Fibroblast of skin of abdomen (primary cell): ENCODE measurements at places on chromosomes 13 and 19.

DNA sequence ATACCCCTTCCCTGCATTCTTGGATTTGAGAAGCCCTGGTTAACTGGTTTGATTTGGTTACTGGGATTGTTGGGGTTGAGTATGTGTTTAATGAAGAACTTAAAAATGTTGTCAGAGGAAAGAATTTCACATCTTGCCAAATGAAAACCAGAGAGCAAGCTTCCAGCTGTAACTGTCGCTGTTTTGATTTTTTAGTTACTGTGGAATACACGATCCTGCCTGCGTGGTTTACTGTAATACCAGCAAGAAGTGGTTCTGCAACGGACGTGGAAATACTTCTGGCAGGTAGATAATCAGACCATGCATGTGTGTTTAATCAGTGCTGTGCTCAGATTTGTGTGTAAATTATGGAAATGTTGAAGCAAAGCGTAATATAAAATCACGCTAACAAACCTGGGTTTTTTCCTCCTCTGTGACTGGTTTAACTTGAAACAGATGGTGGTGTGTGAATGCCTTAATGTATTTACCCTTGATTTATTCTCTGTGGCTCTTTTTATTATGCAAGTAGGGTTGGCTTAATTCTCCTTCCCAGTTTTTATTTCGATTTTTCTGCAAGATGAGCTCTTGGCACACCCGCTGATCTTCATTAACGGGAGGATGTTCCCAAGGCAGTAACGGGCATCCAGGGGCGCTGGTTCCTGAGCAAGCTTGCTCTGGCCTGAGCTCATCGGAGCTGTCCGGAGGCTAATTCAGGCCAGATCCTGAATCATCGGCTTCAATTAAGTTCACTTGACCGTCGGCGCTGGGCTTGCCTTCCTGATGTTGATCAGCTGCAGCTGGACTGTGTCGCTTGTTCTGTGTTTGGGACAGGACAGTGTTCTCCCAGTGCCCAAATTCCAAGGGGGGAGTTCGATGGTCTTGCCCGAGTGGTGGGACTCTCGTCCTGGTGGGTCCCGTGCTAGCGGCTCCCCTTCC, 16.0 kb downstream of the UPF1 start:
- DNase-seq, result peak; percentile 79

DNA sequence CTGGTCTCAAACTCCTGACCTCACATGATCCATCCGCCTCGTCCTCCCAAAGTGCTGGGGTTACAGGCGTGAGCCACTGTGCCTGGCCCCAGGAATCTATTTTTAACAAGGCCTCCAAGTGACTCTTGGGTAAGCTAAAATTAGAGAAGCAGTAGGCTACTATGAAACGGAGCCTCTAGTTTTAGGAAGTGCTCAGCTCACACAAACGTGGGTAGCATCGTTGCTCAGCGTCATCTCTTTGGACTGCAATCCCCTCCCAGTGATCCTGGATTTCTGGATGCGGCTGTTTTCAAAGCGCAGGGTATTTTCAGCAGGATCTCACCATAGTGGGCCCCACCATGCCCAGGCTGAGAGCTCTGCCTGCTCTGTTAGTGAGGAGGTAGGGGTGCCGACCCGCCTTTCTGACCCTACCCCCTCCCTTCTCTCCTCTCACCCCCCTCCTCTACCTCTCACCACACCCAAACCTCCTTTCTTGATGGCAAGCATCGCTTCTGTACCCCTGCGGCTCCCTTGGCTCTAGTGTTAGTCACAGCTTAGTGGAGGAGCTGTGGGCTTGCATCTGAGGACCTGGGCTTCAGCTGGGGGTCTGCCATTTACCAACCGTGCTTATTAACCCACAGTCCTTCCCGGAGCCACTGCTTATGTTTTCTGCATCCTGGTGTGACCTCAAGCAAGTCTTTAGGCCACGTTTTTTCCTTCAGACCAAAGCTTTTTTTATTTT, 34.2 kb downstream of the GJA3 start:
- no peak for DNase-seq

DNA sequence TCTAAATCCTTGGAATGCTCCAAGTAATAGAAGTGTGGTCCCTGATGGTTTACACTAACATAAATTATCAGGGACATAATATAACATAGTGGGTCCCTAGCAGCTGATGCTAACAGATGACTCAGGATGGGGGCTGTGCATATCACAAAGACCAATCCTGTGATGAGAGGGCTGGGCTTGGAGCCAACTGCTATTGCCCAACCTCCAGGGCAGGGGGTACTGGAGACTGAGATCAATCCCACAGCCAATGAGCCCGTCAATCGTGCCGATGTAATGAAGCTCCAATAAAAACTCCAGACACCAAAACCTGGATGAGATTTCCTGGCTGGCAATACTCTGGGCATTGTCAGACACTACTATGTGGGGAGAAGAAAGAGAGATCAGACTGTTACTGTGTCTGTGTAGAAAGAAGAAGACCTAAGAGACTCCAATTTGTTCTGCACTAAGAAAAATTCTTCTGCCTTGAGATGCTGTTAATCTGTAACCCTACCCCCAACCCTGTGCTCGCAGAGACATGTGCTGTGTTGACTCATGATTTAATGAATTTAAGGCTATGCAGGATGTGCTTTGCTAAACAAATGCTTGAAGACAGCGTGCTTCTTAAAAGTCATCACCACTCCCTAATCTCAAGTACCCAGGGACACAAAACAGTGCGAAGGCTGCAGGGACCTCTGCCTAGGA, 33.4 kb downstream of the ABCC4 start:
- peak; percentile 99 for DNase-seq

GRCh38 chr19:3969435-3970312, 1.2 kb downstream of the DAPK3 start:
- DNase-seq, result peak; percentile 88

GRCh38 chr19:14413693-14414181, 5.4 kb downstream of the DDX39A start:
- peak; percentile 45 for DNase-seq

DNA sequence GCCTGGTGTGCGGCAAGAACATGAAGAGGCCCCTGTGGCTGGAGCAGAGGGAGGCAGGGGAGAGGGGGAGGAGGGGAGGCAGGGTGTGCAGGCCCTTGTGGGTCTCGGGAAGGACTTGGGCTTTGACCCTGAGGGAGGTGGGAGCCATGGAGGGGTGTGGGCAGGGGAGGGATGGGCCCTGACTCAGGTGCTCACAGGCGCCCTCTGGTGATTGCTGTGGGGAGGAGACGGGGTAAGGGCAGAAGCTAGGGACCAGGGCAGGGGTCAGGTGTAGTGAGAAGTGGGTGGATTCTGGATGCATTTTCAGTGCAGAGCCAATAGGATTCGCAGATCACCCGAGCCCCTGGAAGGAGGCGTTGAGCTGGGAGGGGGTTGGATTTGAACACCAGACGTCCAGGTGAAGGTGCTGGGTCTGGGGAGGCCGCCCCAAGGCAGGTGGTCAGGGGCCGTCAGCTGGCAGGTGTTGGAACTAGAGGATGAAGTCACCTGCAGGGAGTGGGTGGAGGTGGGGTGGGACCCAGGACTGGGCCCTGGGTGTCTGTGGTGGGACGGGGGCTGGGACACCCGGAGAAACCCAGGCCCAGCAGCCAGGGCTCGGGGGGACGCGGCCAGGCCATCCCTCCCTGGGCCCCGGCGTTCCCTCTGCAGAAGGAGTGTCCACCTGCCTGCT, 185.4 kb downstream of the KDM4B start:
- DNase-seq, result no peak

DNA sequence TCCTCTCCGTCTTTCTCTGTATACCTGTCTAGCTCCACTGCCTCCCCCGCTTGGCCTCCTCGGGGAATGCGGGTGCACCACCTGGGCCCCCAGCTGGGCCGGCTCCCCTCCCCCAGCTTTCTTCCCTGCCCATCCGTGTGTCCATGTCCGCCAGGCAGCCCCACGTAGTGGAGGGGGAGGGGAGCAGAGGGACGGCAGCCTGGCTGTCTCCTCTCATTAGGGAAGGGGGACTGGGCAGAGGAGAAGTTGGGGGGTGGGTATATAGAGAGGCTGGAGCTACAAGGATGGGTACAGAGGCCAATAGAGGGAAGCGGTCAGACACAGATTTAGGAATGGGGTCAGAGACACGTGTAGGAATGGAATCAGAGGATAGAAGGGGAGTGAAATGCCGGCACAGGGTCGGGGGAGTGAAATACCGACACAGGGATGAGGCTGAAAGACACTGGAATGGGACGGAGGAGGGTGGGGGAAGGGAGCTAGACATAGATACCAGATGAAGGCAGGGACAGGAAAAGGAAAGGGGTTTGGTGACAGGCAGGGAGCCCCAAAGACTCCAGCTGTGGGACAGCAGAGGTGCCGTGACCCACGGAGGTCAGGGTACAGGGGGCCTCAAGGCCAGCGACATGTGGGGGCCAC, 2.8 kb downstream of the NECTIN2 start:
- DNase-seq, result no peak
